ENCODE measurements at places on chromosomes 7 and 10. TPM values are rescaled to one million over a fixed set of nuclear protein-coding genes. Genes with fewer than 3 reads are reported as not detected.

DNA sequence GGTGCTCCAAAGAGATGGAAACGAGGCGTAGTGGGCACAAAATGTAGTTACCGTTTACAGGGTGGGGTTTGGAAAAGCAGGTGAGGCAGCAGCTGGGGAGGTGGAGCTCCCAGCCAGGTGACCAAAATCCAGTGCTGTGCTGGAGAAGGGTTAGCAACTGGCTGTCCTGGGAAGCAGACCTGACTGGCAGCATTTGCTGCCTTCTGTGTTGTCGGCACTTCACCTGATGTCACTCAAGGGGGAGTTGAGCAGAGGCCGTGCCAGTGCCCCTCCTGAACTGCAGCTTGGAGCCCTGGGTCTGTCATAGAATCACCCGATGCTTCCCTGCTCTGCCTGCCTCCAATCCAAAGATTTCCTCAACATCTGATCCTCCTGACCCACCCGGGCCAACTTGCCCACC is 12.8 kb downstream of the GCK start:
- DNase-seq: no peak

- no peak for DNase-seq
These were observed 1.5 kb downstream of the PVRIG start for GRCh38 chr7:100221231-100221718.

- no peak for DNase-seq
These were observed 52.8 kb downstream of the ABLIM1 start for GRCh38 chr10:114605155-114605797.

DNA sequence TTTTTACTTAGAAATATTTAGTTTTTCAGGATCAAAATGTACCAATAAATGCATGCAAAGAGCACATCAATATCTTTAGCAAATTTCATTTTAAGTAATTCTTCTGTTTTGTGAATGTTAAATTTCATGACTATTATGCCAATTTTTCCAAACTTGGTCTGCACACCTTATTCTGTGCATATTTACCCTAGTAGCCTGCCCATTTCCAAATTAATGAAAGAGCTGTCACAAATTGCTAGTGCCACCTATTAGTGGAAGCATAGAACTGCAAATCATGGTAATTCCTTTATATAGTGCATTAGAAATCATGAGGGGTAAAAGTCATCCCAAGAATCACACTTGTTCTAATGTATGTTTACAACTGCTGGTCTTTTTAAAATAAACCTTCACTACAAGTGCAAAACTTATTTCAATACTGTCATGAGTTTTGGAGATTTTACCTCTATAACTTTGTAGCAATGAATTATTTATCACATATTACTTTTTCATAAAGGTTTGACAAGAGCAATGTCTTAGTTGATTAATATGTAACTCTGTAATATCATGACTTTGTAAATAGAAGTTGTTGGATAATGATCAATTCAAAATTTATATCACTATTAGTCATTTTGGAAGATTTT is 5.7 kb downstream of the SEMA3A start:
- no peak for DNase-seq

DNA sequence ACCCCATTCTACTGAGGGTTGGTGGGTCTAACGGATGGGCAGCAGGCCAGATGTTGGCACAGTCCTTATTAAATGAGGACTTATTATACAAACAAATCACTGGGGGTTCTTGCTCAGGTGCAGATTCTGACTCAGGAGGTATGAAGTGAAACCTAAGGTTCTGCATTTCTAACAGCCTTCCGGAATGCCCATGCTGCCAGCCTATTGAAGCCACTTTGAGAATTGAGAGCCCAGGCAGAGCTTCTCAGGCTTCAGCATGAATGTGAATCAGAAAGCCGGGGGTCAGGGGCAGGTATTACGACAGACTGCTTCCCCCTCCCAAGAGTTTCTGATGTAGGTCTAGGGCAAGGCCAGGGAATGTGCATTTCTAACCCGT is 34.1 kb upstream of the NPFFR1 start:
- DNase-seq: no peak

GRCh38 chr7:41685684-41686083 is 17.2 kb downstream of the INHBA start:
- DNase-seq: no peak

DNA sequence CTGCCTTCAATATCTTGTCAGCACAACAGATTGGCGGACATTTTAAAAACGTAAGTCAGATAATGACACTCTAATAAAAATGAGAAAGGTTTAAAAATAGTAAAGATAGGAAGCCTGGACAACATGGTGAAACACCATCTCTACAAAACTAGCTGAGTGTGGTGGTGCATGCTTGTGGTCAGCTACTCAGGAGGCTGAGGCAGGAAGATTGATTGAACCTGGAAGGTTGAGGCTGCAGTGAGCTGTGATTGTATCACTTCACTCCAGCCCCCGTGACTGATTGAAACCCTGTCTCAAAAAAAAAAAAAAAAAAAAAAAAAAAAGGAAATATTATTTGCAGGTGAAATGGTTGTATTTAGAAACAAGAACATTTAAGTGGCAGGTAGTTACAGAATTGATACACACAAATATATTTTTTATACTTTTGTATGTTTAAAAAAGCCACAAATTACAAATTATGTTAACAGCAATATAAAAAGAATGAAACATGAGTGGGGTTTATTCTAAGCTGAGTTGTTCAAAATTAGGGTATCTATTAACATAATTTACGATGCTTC is 141.9 kb downstream of the ADK start:
- DNase-seq: no peak

- no peak for DNase-seq
These were observed 16.9 kb upstream of the CDK14 start for GRCh38 chr7:90579181-90579688.

- DNase-seq: no peak
These were observed 13.3 kb upstream of the ARHGAP21 start for GRCh38 chr10:24737001-24737400.

GRCh38 chr10:50579491-50580261 is 44.1 kb downstream of the SGMS1 start:
- DNase-seq: no peak

DNA sequence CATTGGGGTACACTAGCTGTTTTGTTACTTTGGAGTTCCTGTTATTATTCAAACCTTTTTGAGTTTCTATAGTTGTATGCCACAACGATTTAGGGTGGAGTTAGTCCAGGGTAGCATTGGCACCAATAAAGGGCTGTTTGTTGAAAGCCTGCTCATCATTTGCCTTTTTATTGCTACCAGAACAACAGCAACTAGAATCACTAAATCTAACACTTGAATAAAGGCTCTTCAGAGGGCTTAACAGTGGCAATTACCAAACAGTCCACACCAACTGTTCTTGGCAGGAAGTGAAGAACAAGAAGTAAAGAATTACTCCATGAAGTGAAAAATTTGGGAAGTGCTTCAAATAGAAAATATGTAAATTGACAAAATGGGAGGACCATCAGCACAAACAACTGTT is 621.4 kb downstream of the PHTF2 start:
- no peak for DNase-seq

Gene OR2A1
- total RNA-seq: 0.84 TPM

DNA sequence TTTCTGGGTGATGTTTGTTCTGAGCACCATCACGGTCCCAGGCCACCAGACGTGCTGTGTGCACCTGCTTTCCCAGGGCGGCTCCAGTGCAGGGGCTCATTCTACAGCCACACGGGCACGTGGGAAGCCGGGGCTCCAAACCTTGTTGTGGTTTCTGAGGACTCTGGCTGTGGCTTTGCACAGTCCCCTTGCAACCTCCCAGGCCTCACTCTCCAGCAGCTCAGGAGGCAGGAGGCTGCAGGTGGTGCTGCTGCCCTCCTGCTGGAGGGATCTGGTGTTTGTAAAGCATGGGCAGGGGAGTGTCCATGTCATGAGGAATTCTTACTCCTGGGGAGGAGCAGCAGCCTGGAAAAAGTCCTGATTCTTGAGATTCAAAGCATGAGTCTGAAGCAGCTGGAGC is 54.3 kb downstream of the INSYN2A start:
- DNase-seq: no peak

Gene RNF148
- total RNA-seq: 2.1 TPM

GRCh38 chr7:35777121-35777520 is 23.7 kb upstream of the SEPTIN7 start:
- no peak for DNase-seq

DNA sequence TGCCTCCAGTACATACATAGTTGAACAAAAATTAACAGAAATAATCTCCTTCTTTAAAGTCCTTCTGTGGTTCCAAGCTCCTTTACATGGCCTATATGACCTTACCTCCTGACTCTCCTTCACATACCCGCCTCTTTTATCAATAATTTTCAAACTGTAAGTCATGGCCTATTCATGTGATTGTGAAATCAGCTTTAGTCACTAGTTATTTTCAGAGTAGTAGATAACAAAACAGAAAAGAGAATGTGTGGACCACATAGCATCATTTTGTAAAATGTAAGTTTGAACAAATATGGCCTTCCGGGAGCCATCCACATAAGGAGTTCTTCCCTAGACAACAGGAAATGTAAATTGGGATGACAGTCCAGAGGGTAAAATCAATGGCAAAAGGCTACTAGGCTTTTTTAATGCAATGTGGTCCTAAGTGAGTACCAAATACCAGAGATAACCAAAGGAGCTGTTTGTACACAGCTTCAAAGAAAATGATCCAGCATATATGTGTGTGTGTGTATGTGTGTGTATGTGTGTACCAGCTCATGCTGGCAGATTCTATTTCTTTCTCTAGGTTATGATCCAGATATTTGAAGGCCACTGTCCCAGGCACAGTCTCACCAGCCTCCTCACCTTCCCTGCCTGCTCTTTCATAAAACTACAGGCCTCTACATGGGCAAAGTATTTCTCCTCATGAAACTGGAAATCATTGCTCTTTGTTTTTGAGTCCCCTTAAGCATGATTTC is 12.3 kb upstream of the FAM133B start:
- DNase-seq: no peak

Gene CLDN3
- total RNA-seq: not detected

DNA sequence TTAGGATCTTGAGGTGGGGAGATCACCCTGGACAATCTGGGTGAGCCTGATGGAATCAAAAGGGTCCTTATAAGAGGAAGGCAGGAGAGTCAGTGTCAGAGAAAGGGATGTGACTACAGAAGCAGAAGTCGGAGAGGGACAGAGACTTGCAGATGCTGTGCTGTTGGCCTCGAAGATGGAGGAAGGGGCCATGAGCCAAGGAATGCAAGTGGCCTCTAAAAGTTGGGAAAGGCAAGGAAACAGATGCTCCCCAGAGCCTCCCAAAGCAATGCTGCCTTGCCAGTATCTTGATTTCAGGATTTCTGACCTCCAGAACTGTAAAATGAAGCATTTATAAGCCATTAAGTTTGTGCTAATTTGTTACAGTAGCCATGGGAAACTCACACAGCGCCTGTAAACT is 165.2 kb downstream of the FANK1 start:
- no peak for DNase-seq
